ENCODE measurements at places on chromosomes 7 and 10. TPM values are rescaled to one million over a fixed set of nuclear protein-coding genes. Genes with fewer than 3 reads are reported as not detected.

- H3K27me3 ChIP-seq = no peaks in the 10 kb centered on the region
- H3K4me1 ChIP-seq = no peaks in the 10 kb centered on the region
- no peaks in the 10 kb centered on the region for H3K36me3 ChIP-seq
- H3K4me3 ChIP-seq = no peak overlapping the region
- no peak for DNase-seq
Measured at GRCh38 chr10:124390471-124391187, 28.1 kb downstream of the OAT start.

ITIH2 gene
- total RNA-seq = not detected

DNA sequence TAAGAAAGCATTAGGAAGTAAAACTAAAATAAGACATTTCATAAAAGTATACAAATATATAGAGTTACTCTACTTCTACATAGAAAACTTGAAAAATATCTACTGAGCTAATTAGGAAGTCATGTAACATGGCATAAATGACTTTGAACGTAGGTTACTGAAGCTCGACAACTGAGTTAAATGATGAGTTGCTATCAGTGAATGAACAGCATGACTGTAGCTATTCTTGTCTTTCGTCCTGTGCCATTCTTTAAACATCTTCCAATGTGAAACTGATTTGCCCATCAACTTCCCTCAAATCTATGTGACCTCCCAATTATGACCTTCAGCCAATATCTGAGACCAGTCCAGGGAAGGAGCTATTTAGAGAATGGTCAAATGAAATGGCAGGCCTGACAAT lies 113.5 kb upstream of the NEBL start:
- H3K4me1 ChIP-seq = no peaks in the 10 kb centered on the region
- no peak overlapping the region for H3K4me3 ChIP-seq
- H3K27ac ChIP-seq = no peak overlapping the region
- H3K27me3 ChIP-seq = no peaks in the 10 kb centered on the region

GRCh38 chr10:101952191-101952590 lies 103.8 kb downstream of the ARMH3 start:
- DNase-seq = no peak
- peaks cover 2% of the 10 kb centered on the region for H3K4me1 ChIP-seq
- H3K4me3 ChIP-seq = no peak overlapping the region
- H3K27me3 ChIP-seq = no peaks in the 10 kb centered on the region
- H3K36me3 ChIP-seq = peaks cover 66% of the 10 kb centered on the region
- H3K27ac ChIP-seq = no peak overlapping the region

DNA sequence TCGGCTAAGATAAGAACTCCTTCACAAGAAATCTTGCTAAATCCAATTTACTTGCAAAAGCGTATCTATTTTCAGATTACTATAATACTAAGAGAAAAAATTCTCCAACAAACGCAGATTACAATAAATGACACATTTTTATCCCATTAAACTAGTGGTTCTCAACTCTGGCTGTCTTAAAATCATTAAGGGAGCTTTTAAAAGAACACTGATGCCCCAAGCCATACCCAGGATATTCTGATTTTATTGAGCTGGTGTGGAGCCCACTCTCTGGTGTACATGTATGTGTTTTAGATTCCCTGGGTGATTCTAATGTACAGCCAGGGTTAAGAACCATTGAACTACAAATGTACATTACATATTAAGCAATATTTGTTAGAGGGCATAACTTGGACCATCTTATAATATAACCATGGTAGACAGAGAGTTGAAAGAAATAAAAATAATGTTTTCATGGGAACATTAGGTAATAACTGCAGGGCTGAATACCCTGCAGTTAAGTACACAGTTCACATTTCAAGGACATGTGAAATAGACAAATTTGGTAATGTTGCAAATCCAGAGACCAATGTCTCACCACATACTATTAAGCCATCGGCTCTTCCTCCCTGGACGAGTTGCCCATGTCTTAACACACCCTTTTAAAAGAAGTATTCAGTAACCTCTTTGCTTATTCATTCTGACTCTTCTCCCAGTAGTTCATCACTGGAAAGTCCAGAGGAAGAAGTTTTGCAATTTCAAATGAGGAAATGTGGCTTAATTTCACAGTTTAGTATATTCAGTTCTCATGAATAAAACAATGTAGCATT lies 6.2 kb downstream of the GSAP start:
- peaks cover 1% of the 10 kb centered on the region for H3K4me1 ChIP-seq
- H3K4me3 ChIP-seq = no peak overlapping the region
- H3K27ac ChIP-seq = no peak overlapping the region
- peaks cover 6% of the 10 kb centered on the region for H3K27me3 ChIP-seq

- DNase-seq = no peak
- H3K4me3 ChIP-seq = no peak overlapping the region
- no peaks in the 10 kb centered on the region for H3K27me3 ChIP-seq
- no peak overlapping the region for H3K27ac ChIP-seq
- H3K36me3 ChIP-seq = peaks cover 49% of the 10 kb centered on the region
Measured at GRCh38 chr10:119523895-119524719, 18.4 kb downstream of the RGS10 start.

DNA sequence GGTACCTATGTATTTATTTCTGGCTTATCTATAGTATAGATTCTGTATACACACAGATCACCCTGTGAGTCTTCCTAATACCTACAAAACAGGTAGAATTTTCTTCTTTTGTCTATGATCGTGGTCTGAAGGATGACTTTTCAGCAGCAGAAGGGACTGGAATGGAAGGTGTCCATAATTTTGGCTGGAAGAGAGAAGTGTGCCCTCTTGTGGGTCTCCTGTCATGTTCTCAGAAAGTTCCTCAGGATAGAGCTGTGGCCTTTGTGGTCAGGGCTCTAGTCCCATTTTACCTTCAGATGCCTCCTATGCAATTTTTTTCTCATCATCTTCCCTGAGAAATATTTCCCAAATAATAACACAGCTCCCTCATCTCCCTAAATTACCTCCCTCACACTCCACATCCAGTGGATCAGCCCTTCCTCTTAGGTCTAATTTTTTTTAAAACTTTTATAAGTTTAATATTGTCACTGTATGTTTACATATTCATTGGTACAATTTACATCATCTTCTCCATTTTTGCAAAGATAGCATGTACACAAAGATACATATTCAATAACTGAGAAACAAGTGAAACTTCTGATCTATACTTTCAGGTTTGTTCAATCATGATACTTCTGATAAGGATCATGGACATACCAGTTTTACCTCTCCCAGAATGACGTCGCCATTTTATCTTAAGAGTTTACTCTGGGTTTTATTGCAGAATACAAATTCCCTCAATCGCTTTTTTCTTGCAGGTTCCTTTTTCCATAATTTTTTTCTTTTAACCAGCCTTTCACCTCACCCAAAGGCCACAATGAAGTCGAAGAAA lies 112.7 kb downstream of the REEP3 start:
- H3K27ac ChIP-seq = no peak overlapping the region
- DNase-seq = no peak
- peaks cover 30% of the 10 kb centered on the region for H3K4me1 ChIP-seq
- no peak overlapping the region for H3K4me3 ChIP-seq
- H3K36me3 ChIP-seq = no peaks in the 10 kb centered on the region
- H3K27me3 ChIP-seq = peaks cover 12% of the 10 kb centered on the region

DNA sequence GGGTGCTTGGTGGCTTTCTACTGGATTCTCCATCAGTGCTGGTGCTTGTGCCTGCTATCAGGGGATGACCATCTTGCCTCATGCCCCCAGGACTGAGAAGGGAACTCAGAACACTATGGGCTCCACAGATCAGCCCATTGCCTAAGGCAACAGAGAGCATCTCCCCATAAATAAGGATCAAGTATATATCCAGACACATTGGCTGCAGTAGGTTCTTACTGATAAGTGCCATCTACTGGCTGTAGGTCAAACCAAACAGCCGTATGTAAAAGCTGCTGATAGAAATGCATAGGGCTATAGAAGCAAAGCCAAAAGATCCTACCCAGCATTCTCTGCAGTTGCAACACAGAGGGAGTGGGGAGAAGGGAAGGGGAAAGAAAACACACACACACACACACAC lies 153.7 kb downstream of the CDK14 start:
- no peaks in the 10 kb centered on the region for H3K27me3 ChIP-seq
- no peaks in the 10 kb centered on the region for H3K36me3 ChIP-seq
- H3K4me3 ChIP-seq = no peak overlapping the region
- no peak overlapping the region for H3K27ac ChIP-seq
- DNase-seq = no peak

CPXM2 gene
- total RNA-seq = not detected

- H3K4me1 ChIP-seq = no peaks in the 10 kb centered on the region
- no peak overlapping the region for H3K27ac ChIP-seq
- no peak for DNase-seq
- no peaks in the 10 kb centered on the region for H3K27me3 ChIP-seq
- H3K4me3 ChIP-seq = no peak overlapping the region
Measured at GRCh38 chr7:41198502-41198901, 504.4 kb downstream of the INHBA start.

GRCh38 chr7:152975076-152975475 lies 215.5 kb downstream of the ACTR3B start:
- no peaks in the 10 kb centered on the region for H3K36me3 ChIP-seq
- no peak overlapping the region for H3K4me3 ChIP-seq
- H3K27me3 ChIP-seq = peaks cover 2% of the 10 kb centered on the region
- no peak for DNase-seq
- H3K4me1 ChIP-seq = no peaks in the 10 kb centered on the region

DNA sequence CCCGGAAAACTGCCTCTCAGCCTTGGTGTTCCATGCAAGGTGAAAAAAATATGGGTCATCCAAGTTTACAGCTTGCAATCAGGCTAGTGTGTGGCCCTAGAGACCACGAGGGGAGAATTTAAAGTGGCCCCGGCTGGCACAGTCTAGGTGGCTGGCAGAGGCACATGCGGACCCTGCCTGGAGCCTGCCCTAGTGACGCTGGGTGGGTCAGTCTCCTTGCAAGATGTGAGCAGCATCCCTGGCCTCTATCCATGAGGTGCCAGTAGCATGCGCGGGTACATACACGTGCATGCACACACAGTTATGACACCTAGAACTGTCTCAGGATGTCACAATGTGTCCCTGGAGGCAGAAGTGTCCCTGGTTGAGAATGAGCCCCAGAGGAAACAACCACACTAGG lies 22.4 kb upstream of the ZNF716 start:
- H3K27me3 ChIP-seq = no peaks in the 10 kb centered on the region
- no peaks in the 10 kb centered on the region for H3K4me1 ChIP-seq
- no peak overlapping the region for H3K27ac ChIP-seq
- H3K4me3 ChIP-seq = no peak overlapping the region

GRCh38 chr7:151755131-151755801 lies 121.6 kb downstream of the PRKAG2 start:
- no peaks in the 10 kb centered on the region for H3K27me3 ChIP-seq
- no peaks in the 10 kb centered on the region for H3K36me3 ChIP-seq
- H3K4me1 ChIP-seq = peaks cover 23% of the 10 kb centered on the region
- no peak overlapping the region for H3K4me3 ChIP-seq
- H3K27ac ChIP-seq = no peak overlapping the region

All from activated CD8-positive, alpha-beta memory T cell treated with anti-CD3 and anti-CD28 coated beads, Interleukin-2, amount 10 ng/mL, durations not matched to agents 7 days and 5 days (primary cell).